Mucosa of gallbladder (tissue), 1 donor: ENCODE measurements at places on chromosomes 4 and X. TPM values are rescaled to one million over a fixed set of nuclear protein-coding genes. Genes with fewer than 3 reads are reported as not detected.

DNA sequence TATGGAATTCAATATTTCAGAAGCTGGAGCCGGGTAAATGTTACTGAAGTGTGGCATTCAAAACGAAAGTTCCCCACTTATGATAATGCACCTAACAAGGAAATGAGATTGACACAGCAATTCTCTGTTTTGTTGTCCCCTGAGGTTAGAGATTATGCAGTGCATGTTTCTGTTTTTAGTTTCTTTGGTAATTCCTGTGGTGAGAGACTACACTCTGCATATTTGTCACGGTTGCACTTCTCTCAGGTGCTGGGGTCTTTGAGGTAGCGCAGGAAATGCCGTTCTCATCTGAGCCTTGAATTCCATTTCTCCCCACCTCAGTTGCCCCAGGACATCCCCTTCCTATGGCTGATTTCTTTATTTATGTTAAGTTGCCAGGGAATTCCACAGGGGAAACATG, 15.3 kb upstream of the BEND4 start:
- DNase-seq: no peak

- no peak for DNase-seq
Observed at GRCh38 chr4:111610681-111611080, 534.6 kb upstream of the FAM241A start.

The PITX2 gene
- 4.2 TPM for total RNA-seq

The ZMAT1 gene
- 7.8 TPM for total RNA-seq

The GUCY1A1 gene
- total RNA-seq: 20.0 TPM

The SSX1 gene
- not detected for total RNA-seq

The TMPRSS11B gene
- not detected for total RNA-seq

DNA sequence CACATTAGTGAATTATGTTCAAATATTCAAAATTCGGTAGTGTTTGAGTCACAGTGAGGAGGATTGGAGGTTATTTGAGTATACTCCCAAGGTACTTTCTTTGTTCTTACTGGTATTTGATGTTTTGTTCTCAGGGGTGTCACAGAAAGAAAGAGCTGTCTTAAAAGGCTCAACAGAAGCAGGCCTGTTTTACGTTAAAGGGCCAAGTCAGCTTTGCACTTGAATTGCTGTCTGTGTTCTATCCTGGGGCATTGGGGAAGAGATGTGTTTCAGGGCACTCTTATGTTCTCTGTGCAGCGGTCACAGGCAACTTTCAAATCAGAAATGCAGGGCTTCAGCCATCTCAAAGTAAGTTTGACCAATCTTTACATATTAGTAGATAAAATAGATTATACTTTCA, 1113.1 kb upstream of the LCORL start:
- no peak for DNase-seq

DNA sequence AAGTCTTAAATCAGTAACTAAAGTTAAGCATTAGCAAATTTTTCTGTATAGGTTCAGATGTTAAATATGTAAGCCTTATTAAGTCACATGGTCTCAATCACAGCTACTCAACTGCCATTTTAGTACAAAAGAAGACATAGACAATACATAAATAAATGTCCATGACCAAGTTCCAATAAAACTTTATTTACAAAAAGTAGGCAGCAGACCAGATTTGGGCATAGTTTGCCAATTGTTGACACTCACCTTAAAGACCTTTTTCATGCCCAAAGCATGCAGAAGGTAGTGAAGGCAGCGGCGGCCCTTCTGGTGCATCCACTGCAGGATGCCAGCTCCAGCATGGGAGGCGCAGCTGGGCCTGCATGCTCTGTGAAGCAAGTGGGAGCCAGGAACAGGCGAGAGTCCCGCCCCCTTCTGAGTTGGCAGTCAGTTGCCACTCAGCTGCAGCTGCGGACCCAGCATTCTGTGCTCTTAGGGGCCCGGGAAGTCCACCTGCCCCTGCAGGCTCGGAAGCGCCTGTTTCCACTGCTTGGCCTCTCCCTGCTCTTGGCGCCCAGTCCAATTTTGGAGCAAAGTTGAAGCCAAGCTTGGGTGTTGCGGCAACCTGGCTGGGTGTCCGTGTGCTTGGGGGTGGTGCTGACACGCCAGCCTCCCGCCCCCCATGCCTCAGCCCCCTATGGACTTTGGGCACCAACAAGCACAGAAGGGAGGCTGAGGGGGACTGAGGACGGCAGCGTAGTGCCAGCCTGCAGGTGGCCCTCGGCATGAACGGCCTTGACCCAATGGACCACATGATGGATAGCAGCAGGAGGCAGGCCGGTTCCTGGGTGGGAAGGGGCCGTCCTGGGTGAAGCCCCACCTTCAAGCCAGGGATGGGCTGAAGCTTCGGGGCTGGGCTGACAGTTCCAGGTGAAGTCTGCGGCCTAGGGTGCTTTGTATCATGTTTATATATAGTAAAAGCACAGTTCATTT, 42.4 kb upstream of the PABPC4L start:
- DNase-seq: no peak

- no peak for DNase-seq
Observed at GRCh38 chr4:165827018-165827417, 46.0 kb upstream of the TLL1 start.

DNA sequence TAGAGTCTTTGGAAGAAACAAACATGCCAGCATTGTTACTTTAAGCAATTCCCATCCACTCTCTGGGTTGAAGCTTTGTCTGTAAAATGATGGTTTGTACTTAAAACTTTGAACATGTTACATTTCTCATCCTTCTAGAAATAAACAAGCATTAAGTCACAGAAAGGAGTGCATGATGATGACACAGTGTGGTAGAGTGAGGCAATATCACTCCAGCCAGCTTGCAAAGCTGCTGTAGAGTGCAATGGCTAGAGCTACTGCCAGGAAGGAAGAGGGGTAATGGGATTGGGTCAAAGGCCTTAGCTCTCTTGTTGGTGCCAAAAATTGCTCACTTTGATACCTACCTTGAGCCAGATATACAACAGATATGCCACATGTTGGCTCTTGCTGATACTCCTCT, 12.3 kb upstream of the ENOX2 start:
- DNase-seq: no peak

The MTMR1 gene
- total RNA-seq: 16.0 TPM

DNA sequence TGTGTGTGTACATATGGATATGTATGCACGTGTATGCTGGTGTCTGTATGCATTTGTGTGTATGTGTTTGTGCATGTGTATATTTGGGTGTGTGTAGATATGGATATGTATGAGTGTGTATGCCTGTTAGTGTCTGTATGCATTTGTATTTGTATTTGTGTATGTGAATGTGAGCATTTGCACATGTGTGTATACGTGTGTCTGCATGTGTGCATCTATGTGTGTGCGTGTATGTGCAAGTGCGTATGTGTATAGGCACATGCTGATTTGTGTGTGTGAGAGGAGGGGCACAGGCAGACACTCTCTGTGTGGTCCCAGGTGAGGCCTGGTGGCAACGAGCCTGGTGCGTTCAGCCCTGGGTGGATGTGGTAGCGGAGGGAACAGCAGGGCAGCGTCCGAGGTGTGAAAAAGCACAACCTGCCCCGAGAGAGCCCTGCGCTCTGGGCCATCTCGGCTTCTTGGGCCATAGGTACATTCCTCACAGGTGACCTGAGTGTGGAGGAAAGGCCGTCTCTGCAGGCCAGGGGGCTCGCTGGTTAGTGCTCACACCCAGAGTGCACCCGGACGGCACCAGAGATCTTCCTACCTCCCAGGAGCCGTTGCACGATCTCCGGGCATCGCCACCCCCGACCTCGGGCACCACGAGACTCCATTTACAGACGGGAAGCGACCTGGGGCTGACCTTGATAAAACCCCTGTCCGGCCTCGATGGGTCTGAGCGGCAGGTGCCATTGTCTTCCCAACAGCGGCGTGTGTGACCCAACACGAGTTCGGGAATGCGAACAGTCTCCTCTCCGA, 45.0 kb downstream of the ASMT start:
- no peak for DNase-seq

The DCLK2 gene
- 14.0 TPM for total RNA-seq

GRCh38 chr4:165715211-165715610, 157.8 kb upstream of the TLL1 start:
- DNase-seq: no peak

- DNase-seq: no peak
Observed at GRCh38 chr4:24775032-24775605, 20.3 kb upstream of the SOD3 start.

The MEPE gene
- not detected for total RNA-seq

The NAP1L2 gene
- total RNA-seq: 4.4 TPM

DNA sequence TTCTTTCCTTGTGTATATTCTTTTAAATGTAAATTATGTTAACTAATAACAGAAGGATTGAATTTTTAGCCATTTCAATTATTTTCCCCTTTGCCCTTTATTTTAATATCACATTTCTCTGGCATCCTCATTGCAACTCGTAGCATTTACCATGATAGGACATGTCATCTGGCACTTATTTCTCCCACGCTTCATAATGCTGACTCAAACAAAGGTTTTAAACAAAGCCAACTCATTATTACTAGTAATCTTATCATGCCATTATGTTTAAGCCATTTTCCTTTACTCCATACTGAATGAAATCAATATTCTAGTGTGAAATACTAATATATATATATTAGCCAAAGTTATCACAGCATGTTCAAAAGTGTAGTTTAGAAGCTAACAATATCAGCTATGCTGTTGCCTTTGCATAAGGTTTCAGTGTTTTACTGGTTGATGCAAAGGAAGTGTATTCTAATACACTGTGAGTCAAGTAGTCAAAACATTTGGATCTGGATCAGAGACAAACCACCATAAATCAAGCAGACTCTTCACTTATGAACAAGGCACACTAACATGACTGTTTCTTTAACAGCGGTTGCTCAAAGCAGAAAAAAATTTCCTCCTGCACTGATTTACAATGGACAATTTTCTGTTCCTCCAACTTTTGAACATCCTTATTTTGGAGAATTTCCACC, 281.6 kb downstream of the SLC7A11 start:
- DNase-seq: no peak

- peak; percentile 67 for DNase-seq
Observed at GRCh38 chr4:25814301-25815136, 48.3 kb downstream of the SEL1L3 start.

- no peak for DNase-seq
Observed at GRCh38 chrX:109714340-109714958, 18.6 kb downstream of the ACSL4 start.

The ARMCX2 gene
- total RNA-seq: 57.9 TPM
